ENCODE measurements at places on chromosomes 11 and 22.

GRCh38 chr22:49911881-49912625, 6.2 kb downstream of the ALG12 start:
- no peak for DNase-seq

DNA sequence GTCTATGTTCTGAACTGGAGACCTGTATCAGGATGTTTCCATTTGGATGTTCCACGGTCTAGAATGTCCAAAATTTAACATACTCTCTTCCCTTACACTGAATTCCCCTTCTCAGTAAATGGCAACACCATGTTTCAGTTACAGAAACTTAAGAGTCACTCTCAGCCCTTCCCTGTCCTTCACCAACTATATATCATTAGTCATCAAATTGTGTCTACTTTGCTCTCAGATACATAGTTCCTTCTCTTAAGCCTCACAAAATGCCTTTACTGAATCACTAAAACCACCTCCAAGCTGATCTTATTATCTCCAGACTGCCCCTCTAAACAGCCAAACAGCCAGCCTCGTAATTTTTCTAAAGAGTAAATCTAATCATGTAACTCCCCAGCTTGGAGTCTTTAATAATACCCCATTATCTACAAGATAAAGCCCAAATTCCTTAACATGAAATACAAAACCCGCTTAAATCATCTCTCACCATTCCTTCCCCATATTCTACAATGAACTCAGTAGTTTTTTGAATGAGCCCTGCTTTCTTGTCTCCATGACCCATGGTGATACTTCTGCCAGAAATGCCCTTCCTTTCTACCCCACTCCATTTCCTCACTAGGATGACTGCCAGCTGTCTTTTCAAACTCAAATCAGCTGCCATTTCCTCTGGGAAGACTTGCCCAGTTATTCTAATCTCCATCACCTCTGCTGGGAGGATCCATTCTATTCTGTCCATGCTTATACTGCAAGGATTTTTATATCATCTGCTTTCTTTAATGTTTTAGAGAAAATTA, 102.7 kb upstream of the ARHGAP42 start:
- no peak for DNase-seq

GRCh38 chr11:57527056-57527631, 3.4 kb downstream of the TIMM10 start:
- peak; percentile 82 for DNase-seq

DNA sequence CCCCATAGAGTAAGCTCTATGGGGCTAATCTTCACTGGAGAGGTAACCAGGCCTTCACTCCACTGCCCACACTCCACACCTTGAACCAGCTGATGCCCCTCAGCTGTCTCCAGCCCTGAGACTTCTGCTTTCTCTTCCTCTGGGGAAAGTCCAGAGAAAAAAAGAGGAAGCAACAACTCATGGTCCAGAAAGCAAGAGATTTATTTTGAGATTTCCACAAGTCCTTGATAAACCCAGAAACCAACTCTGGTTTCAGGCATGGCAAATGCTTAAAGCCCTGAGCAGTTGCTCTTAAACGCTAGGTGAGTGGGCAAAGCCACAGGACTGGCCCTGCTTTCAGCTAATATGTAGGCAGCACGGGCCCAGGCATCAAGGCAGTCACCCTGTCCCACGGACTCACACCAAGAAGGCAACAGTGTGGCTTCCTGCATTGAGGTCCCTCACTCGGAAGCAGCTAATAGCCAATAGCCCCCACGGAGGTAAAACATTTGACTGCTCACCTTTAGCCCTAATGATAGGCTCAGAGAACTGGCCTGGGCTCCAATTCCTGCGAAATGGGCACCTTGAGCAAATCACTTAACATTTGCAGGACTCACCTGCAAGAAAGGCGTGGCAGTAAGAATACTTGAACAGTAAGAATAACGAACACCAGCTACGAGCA, 4.3 kb downstream of the CYB561A3 start:
- DNase-seq: no peak

GRCh38 chr11:4991060-4991459, 3.6 kb upstream of the OR51L1 start:
- no peak for DNase-seq

DNA sequence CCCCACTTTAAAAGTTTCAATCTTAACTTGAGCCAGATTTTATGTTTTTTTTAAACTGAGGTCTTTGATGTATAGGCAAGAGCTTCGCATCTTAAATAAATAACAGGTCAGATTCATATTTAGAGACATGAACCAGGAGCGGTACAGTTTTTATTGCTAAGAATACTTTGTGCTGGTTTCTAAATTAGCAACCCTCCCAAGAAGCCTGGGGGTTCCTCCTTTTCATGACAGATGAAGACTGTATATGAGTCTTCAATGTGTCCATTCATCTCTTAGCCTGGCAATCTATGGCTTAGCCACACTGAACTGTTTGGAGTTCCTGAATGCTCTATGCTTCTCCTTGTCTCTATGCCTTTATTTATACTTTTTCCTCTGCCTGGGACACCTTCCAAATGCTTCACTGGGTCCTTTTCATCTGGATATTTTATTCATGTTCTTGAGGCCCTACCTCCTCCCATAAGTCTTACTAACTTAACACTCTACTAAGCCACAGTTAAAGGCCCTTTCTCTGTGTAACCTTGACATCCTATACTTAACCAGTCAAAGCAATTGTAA, 338.6 kb downstream of the INSC start:
- DNase-seq: no peak

GRCh38 chr11:118052581-118053206, 24.2 kb upstream of the TMPRSS4 start:
- DNase-seq: peak; percentile 20

GRCh38 chr11:69799582-69799981, 19.6 kb downstream of the FGF3 start:
- no peak for DNase-seq

DNA sequence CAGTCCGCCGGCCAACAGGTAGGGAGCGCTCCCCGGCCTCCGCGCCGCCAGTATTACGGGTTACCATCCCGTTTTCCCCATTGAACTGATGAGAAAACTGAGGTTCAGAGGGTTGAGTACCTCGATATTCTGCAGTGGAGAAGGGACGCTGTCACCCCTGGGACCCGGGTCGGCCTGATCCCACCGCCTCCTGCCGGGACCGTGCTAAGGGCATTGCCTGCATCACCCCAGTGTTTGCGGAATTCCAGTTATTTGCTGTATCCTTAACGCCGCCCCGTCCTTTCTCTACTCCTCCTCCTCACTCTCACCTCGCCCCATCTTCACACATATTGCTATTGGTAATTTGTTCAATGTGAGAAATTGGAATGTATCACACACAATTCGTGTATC, 370 bp upstream of the A4GALT start:
- no peak for DNase-seq

GRCh38 chr11:134333946-134334345, 2.2 kb downstream of the GLB1L2 start:
- DNase-seq: no peak

DNA sequence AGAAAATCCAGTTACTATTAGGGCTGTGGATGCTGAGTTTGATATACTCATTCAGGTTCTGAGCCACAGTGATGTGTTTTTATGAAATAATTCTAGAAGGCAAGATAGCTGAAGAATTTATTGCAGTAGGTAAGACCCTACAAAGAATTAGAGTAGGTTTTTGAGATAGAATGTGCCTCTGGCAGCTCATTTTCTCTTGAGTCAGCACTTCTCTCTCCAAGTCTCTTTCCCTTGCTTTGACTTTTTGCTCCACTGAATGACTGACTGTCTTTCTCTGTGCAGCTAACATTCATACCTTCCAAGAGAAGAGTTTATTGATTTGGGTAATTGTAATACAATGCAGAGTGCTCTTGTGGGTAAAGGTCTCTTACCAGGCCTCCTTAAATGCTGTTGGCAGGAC, 48.0 kb upstream of the C11orf87 start:
- DNase-seq: no peak

GRCh38 chr11:80284946-80285785, 844.3 kb upstream of the TENM4 start:
- no peak for DNase-seq

DNA sequence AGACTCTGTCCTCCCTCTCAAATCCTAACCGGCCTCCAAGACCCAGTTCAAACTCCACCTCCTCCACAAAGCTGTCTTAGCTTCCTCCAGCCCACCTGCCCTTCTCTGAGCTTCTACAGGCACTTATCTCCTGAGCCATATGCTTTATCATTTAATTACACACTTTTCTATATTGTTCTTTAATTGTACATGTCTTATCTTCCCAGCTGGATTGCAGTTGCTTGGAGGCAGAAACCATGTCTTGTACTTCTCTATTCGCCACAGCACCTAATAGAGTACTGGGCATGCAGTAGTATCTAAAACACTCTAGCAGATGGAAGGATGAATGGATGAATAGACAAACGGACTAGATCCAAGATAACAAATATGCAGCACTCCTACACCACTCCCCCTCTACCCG, 11.3 kb downstream of the TRIM29 start:
- no peak for DNase-seq

DNA sequence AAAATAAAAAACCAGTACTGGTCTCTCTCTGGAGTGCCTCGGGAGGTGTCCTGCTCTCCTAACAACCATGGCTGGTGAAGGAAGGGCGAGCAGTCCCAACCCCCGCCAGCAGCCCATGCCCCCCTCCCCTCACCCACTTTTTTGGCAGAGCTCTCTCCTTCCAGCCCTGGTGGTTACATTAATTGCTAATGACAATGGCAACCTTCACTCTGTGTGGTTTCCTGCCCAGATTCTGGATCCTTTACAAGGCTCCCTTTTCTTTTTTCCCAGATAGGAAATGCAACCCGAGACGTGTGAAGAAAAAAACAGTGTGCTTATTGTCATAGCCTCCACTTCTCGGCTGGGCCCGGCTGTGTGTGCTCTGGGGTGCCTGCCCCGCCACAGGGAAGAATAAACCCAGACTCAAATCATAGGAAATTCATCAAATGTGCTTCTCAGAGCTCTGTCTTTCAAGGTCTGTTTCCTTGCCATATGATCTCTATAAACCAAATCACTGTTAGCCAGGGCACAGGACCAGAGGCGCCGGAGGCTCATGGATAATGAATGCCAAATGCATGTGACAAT, 513.0 kb downstream of the SOX6 start:
- DNase-seq: no peak

DNA sequence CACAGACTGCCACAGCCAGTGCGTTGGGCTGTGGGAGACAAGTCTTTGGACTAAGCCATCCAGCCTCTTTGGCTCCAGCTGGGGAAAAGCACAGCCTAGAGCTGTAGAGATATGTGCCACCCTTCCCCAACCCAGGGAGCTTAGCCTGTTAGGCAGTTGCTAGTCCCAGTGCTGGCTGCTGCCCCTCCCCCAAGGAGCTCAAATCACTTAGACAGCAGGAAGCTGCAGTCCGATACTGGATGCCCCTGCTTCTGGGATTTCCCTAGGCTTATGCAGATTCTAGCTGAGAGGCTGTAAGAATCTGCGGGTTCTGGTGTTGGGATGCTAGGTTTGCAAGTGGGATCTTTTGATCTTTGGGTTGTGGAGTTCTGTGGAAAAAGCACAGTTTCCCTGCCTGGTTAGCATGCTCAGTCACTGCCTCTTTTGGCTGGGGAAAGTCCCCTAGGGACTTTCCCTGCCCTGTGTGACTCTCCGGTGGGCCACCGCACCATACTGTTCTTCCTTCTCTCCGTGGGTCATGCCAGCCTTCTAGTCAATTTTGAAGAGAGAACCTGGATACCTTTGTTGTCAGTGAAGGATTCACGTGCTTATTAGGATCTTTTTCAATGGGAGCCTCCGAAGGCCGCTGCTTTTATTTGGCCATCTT, 792.0 kb downstream of the KCNA4 start:
- DNase-seq: no peak

DNA sequence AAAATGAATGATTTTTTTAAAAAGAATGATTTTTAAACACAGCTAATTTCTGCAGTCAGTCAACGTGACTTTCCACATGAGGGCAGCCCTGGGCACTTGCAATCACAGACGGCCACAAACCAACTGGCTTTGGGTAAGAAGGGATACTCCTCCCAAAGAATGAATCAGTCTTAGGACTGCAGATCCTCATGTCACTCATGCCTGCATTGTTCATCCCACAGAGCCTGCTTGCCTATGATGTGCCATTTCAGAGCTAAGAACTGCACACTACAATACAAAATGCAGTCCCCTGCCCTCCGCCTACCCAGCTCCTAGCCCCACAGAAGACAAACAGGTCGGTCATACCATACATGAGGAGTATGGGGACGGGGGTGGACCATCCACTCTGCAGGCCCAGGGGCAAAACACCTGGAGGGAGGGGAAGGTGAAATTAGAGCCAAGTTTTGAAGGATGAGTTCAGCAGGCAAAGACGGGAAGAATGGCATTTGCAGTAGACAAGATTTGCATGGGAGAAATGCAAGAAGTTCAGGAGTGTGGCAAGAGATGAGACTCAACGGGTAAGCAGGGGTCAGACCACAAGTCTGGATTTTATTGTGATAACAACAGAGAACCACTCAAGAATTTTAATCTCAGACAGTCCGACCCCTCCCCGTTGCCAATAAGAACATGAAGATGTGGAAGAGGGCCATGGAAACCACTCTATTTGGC, 24.7 kb downstream of the PACSIN2 start:
- no peak for DNase-seq

DNA sequence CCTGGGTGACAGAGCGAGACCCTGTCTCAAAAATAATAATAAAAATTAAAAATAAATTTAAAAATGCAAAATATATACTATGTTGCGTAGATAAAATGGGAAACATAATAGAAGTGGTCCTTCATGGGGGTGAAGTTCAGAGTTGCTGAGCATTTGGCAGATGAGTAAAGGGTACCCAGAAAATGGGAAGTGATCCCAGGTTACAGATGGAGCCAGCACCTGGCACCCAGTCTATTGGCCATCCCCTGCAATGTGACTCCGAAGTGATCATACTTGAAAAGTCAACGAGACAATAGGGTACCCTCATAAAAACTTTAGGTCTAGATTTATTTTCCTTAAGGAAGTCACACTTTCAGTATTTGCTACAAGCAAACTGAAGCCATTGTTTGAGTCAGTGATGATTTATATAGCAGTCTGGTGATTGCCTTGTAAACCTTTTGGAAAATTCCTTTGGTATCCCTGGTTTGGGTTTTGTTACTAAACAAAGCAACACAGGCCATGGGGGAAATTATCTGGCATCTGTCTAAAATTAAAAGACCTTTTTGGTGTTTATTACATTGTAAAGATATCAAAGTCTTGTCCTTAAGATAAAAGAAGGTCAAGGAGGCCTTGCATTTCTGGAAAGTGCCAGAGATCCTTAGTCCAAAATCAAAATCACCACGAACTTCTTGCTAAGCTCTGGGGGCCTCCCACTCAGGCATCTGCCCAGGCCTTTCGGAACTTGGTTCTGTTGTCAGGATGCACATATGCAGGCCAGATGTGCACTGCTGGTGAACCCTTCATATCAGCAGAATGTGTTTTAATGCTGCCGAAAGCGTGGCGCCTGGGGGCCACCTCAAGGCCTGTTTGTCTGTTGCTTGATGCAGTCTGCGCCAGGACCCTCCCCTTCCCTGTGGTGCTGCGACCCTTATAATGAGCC, 4.3 kb downstream of the SMARCB1 start:
- no peak for DNase-seq
